ENCODE measurements at places on chromosomes 7 and 10. TPM values are rescaled to one million over a fixed set of nuclear protein-coding genes. Genes with fewer than 3 reads are reported as not detected.

GRCh38 chr10:126576336-126576735 lies 94.2 kb downstream of the C10orf90 start:
- DNase-seq, result no peak

DNA sequence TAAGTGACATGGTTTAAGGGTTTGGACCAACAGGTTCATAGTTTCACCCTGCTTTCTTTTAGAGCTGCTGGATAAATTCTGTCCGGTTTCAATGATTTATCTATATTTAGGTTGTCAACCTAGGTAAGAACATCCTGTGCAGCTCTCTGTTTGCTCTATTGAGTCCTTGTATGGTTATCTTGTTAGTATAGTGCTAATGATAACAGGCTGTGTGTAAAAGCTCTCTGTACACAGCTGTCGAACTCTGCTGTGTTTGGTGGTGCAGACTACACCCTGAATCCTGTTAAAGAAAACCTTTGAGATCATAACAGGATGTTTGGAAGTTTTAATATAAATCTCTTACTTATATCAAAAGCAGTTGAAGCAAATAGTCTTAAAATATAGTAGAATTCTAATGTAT lies 219.2 kb downstream of the SDK1 start:
- peak; percentile 6 for DNase-seq

DNA sequence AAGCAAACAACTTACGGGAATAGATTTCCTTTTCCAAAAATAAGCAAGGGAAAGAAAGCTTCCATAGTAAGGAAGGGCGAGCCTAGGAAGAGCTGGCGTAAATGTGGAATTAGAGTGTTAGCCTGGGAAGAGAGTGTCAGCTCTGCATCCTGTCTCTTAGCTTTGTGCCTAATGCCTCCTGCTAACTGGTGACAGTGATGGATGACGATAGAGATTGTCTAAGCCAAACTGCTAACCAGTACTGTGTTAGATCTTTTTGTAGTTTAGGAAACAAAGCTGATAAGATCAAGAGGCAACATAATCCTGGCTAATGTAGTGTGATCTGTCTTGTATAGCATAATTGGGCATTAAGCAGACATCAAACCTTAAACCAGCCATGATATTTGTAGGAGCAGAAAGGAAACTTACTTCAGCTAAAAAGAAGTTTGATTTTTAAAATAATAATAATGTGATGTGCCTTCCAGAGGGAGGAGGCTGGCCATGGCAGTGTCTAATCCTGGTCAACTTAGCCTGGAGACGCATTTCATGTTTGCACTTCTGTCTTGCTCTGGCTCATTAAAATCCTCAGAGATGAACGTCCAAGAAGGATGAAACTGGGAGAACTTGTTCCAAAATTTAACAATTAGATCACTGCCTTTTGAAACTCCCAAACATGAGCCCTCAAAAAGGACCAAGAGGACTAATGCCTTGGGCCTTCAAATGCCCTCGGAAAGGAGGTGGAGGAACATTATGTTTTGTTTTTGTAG lies 85.1 kb downstream of the FAM204A start:
- DNase-seq, result no peak

LRRC61 gene
- polyA plus RNA-seq, result 23.2 TPM

GRCh38 chr7:97835296-97836138 lies 36.7 kb downstream of the ASNS start:
- DNase-seq, result peak; percentile 75

SPDYE11 gene
- polyA plus RNA-seq, result not detected

DNA sequence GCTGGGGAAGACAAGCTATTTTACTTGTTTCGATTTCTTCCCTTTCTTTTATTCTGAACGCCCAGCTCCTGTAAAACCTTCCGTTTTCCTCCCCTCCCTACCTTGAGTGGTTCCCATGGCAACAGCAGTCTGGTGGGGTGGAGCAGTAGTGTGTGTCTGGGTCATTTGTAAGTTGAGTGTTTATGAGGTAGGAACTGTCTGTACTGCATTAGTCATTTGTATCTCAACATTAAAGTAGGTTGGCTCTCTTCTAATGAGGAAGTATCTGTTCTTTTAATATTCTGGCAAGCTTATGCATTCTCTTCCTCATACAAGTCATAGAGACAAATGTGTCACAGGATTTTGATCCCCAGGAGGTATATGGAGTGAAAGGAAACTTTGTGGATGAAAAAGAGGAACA lies 85.3 kb upstream of the CCDC6 start:
- DNase-seq, result peak; percentile 55

- no peak for DNase-seq
Measured at GRCh38 chr10:131363416-131363815, 51.9 kb upstream of the TCERG1L start.

- no peak for DNase-seq
Measured at GRCh38 chr7:94398841-94399240, 4.1 kb downstream of the COL1A2 start.

DNA sequence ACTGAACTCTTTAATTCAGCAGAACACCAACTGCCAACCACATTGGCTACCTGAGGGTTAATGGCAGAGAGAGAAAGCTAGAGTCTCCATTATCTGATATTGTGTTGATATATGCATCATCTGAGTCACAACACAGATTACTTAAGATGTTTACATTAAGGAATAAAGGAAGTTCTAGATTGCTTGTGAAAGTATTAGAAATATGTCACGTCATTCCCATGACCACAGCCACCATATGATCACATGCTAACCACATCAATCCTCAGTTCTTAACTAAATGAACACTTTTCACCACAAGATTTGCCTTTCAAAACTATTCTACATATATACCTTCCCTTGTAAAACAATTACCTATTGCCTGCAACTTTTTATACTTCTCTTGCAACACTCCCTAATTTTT lies 337.9 kb downstream of the FGFR2 start:
- no peak for DNase-seq

DNA sequence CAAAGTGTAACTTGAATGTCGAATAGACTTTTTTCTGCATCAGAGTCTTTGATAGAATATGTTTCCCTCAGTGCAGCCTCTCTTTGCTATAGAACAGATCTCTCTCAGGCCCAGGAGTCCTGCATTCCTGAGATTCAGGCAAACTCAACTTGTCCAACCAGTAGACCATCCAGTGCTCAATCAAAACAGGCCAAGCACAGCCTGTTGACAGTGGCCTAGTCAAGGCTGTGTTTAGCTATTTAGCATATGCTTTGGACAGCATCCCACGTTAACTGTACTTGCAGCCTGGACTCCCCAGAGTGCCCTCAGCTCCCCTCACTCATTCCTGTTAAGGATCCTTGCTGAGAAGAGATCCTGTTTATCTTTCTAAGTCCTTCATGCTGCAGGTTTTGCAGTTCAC lies 16.3 kb downstream of the OR6V1 start:
- DNase-seq, result no peak

- DNase-seq, result no peak
Measured at GRCh38 chr10:60426425-60426824, 36.8 kb upstream of the ANK3 start.

GRCh38 chr7:40822861-40823260 lies 688.1 kb downstream of the SUGCT start:
- no peak for DNase-seq

ADAM8 gene
- polyA plus RNA-seq, result 3.4 TPM

DNA sequence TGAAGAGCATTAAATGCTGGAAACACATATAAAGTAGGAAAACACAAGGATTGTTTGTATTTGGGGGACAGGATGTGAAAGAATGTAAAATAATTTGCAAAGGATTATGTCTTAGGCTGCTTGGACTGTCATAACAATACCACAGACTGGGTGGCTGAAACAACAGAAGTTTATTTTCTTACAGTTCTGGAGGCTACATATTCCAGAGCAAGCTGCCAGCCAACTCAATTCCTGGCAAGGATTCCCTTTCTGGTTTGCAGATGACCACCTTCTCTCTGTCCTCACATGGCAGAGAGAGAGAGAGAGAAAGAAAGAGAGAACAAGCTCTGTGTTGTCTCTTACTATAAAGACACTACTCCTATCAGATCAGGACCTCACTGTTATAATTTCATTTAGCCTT lies 8.8 kb upstream of the LAMB4 start:
- no peak for DNase-seq

GRCh38 chr10:88901206-88901983 lies 21.4 kb downstream of the STAMBPL1 start:
- no peak for DNase-seq

DNA sequence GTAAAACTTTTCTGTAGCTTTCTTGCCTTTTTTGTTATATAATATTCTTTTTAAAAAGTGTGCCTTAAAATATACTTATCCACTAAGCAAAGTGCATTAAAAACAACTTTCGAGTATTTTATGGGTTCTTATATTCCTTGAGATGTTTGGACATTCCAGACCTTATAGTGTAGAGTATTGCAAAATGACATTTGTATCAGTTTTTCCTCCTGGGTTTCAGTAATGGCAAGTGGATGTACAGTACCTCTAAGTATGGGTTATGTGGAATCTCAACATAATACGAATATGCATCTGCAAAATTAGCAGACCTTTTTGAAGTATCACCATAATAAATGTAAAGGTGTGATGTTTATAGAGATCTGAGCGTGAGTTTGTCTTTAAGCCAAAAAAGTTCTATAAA lies 2.7 kb downstream of the CDK13 start:
- DNase-seq, result no peak

CHCHD3 gene
- 77.3 TPM for polyA plus RNA-seq

- DNase-seq, result no peak
Measured at GRCh38 chr7:15554744-15555143, 7.1 kb downstream of the AGMO start.

DNA sequence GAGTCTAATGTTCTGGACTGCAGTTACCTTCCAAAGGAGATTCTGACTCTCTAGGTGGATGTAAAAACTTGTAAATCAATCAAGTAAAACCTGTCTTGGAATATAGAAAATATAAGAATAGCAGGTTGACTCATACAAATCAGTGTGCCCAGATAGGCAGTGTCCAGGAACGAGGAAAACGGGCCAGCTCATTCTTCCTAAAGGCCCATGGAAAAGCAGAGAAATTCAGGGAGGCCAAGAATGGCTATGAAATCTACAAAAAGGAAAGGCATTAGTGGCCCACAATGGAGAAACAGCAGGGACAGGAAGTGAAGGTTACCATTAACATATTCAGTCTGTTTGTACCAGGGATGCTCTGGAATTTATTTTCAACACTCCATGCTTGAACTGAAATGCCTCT lies 14.9 kb downstream of the GLI3 start:
- DNase-seq, result no peak

DNA sequence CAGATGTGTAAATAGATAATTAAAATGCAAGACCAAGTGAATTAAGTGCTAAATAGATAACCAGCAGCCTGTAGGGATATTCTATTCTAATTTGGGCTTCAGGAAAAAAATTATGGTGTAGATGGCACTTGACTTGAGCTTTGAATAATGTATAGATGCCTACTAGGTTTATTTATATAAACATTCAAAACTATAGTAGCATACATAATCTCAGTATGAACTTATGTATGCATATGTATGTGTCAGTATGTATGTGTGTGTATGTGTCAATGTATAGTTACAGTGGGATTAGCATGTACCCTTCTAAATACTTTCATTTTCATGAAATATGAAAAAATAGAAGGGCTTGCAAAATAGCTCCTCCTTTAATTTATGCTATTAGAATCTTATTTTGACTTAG lies 207.3 kb upstream of the PPP1R3A start:
- DNase-seq, result no peak

DNA sequence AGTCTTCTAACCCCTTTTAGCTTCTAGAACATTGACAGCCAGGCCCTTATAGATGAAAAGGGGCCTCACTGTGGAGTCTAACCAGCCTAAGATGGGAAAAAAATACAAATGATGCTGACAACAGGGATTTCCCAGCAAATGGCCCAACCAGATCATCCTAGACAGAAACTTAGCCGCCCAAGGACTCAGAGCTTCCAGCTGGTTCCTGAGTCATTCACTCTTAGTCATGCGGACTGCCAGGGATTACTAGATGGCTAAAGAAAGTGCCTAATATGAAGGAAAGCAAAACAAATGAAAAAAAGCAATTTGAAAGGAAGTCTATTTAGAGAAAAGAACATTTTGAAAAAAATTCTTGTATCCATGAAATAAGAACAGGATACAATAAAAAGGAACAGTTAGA lies 23.7 kb downstream of the TSPAN14 start:
- no peak for DNase-seq

LEP gene
- not detected for polyA plus RNA-seq

DDC gene
- 257 TPM for polyA plus RNA-seq

Data from kidney (tissue), 22 donors.